ENCODE measurements at places on chromosomes 1 and 21. TPM values are rescaled to one million over a fixed set of nuclear protein-coding genes. Genes with fewer than 3 reads are reported as not detected.

FAM131C gene
- not detected for total RNA-seq

DNA sequence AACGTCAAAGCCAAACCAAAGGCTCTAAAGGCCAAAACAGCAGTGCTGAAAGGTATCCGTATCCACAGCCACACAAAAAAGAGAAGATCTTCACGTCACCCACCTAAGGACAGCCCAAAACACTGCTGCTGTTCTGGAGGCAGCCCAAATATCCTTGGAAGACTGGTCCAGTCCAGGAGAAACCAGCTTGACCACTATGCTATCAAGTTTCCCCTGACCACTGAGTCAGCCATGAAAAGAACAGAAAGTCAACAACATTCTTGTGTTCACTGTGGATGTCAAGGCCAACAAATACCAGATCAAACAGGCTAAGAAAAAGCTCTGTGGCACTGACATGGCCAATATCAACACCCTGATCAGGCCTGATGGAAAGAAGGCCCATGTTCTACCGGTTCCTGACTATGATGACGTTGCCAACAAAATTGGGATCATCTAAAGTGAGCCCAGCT lies 32.1 kb downstream of the ARID4B start:
- no peak for DNase-seq

ZMYM4 gene
- 31.7 TPM for total RNA-seq

CRP gene
- not detected for total RNA-seq

RNU1-1 gene
- total RNA-seq: under 0.01 TPM

DNA sequence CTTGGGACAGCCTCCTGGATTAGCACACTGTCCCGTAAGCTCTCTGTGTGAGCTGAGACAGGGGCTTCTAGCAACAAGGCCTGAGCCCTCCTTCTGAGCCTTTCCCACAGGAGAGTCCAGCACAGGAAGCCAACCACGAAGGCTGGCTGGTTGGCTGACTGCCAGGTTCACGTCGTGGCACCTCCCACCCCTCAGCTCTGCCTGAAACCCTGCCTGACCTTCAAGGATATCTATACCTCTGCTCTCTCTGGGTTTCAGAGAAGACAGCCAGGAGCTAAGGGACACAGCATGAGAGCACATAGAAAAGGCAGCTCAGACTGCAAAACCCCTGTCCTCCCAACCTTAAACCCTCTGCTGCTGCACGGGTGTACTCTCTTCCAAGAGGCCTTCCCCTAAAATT lies 13.9 kb downstream of the DLGAP3 start:
- DNase-seq: no peak

- DNase-seq: no peak
These were observed 27.7 kb downstream of the C1QB start for GRCh38 chr1:22680726-22681125.

GRCh38 chr21:33584455-33584854 lies 4.0 kb downstream of the DONSON start:
- no peak for DNase-seq
